Activated gamma-delta T cell treated with anti-CD3 and anti-CD28 coated beads, Interleukin-2, amount 50 U/mL, for 16 hours (primary cell): ENCODE measurements at places on chromosomes 2 and 18.

GRCh38 chr2:70725505-70725904 lies 42.5 kb downstream of the ADD2 start:
- no peak for DNase-seq

DNA sequence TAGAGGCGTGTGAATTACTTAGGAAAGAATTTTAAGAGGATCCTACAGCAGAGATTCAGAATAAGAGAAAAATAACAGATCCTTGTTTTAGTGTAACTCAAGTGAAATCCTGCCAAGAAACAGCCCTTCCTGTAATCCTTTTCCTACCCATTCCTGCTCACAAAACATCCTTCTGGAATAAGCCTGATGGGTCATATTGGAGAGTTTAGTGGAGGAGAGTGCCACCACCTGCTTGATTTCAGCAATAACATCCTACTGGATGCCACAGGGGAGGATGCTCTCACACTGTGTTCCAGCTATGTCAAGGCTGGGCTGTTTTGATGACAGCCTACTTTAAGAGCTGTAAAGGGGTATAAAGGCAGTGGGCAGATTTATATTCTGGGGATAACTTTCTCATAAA lies 54.8 kb upstream of the CCDC178 start:
- DNase-seq = no peak

GRCh38 chr18:48035556-48035860 lies 105.0 kb upstream of the SMAD2 start:
- DNase-seq = no peak

DNA sequence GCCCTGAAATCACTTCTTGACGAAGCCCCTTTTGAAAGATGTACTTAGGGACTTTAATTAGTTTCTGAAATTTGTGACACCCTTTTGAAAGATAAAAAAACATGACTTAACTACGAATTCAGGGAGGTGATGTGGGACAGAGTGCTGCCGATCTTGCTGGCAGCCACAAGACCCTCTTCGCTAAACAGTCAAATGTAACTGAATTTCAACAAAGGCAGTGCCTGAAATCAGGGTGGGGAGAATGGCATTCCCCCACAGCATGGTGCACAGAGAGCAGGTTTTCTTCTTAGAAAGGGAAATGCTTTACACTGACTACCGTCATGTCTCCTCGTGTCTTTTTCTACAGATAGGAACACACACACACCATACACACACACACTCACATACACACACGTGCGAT lies 640.2 kb upstream of the POU3F3 start:
- DNase-seq = no peak

GRCh38 chr2:165479856-165480255 lies 10.4 kb downstream of the CSRNP3 start:
- DNase-seq = no peak

GRCh38 chr2:63681896-63682295 lies 93.1 kb downstream of the MDH1 start:
- DNase-seq = no peak
